Stimulated activated CD8-positive, alpha-beta memory T cell treated with anti-CD3 and anti-CD28 coated beads, Interleukin-4, amount 100 ng/mL, for 4 hours (primary cell): ENCODE measurements at places on chromosomes 5 and 9.

DNA sequence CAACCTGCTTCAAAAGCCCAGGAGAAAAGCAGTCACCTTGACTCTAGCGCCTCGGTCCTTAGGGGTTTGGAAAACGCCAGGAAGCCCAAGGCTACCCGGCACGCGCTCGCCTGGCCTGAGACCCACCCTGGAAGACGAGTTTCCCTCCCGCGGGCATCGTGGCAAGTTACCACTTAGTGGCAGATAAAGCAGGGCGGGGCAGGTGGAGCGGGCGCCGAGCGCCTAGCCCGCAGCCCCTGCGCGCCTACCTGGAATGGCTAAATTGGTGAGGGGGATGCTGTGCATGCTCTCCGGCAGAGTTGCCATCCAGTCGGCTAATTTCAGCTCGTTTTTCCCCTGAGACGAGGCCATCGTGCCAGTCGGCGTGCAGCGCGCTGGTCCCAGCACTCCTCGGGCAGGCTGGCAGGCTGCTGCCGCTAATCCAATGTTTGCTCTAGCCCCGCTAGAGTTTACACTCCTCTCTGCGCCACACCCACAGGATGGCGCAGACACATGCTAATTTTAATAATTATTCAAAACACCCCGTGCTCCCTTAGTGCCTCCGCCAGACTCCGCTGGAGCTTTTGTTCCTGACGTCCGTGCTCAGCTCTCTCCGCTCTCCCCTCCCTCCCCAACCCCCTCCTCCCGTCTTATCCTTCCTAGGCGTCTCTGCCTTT lies at the start of gene PLCXD3:
PLCXD3 (minus strand) TSS at position 426 of the 656 bp plus-strand sequence; CDS start at position 351, 75 bp downstream.
- no peak for DNase-seq

DNA sequence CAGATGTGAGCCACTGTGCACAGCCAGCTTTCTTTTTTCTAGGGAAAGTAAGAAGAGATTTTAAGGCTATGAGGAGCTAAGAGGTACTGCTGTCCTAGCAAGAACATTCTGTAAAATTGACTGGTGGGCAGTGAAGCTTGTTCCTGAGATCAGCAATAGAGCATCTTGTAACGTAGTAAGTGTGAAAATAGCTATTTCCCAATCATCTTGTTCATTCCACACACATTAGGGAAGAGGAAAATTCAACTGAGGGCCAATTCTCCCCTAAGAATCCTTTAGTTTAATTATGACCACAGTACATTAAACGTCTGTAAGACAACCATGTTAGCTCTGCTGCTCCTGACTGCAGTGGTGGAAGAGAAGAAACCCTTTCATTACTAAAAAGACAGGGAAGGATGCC lies 246.2 kb downstream of the EFNA5 start:
- DNase-seq, result no peak

- DNase-seq, result no peak
Observed at GRCh38 chr5:164470312-164470711, 964.9 kb downstream of the MAT2B start.

DNA sequence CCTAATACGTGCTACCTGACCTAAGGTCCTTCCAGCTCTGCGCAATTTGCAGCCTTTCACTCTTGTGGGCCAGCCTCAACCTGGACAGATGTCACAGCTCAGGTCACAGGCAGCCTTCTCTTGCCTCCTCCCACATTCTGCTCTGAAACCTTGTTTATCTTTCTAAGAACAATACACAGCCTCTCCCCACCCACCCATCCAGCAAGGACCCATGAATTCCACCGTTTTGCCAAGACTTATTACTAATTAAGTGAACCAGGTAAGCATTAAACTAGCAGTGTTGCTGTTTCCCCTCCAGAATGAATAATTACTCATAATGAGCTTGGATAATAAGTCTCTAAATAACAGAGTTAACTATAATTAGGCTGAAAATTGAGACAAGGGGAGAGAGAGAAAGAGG lies 11.0 kb downstream of the FABP6 start:
- DNase-seq, result no peak

DNA sequence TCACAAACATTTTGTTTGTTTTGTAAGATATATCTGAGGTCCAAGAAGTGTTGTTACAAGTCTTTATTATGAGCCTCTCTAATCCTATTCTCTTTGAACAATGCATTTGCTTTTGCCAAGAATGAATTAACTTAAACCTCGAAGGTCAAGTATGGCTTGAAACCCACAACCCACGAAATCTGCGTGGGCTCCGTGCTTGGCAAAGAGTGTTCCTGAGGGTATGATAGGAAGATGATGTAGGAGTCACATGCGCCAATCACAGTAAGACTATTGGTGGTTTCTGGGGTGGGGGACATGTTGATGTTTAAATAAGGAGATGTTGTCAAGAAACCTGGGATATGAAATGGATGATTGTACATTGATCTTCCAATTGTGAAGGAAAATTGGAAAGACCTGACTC lies 330.8 kb upstream of the RFX3 start:
- DNase-seq, result no peak

DNA sequence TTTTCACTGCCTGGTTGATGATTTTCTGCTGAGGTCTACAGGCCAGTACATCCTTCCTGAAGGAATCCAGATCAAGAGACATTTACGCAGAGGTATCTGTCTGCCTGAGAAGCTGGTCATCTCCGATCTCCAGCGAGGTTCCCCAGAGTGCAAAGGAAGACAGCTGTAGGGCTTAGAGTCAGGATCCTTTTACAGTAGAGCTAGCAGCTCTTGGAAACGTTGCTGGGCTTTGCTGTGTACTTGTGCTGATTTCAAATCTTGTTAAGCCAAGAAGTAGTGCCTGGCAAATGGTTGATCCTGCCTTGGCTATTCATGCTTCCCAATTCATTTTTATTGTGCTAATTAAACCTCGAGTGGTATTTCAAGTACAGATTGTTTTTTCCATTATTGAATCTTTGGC lies 48.9 kb downstream of the NTRK2 start:
- DNase-seq, result no peak

DNA sequence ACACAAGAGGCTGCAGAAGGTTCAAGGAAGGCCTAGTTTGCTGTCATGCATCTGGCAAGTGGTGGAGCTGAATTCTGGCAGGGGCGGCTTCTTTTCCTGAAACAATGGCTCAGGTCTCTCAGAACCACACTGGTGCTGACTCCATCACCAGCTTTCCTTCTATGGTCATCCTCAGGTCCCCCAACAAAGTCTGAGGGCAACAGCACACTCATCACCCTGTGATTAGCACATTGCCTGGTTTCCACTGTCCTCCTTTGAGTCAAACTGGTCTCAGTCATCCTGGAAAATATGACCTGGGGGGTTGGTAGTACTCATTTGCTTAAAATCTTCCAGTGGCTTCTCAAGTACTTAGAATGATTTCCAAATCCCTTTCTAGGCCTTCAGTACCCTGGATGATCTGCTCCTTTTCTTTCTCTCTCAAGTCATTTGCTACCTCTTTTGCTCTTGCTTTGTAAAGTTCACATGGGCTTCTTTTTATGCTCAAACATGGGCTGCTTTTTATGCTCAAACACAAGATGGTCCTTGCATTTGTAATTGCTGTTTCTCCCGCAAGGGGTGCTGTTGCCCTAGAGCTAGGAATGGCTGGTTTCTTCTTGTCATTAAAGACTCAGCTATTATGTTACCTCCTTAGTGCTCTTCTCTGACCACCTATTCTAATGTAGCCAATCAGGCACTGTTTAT lies 144.9 kb downstream of the ALDH1A1 start:
- DNase-seq, result no peak

- DNase-seq, result no peak
Observed at GRCh38 chr5:81829242-81829641, 78.3 kb upstream of the SSBP2 start.

- DNase-seq, result no peak
Observed at GRCh38 chr5:133106761-133107572, 55.2 kb downstream of the HSPA4 start.

GRCh38 chr5:154384480-154385235 lies 61.1 kb upstream of the SAP30L start:
- DNase-seq, result no peak

GRCh38 chr5:35811108-35811741 lies 45.5 kb upstream of the IL7R start:
- DNase-seq, result no peak

DNA sequence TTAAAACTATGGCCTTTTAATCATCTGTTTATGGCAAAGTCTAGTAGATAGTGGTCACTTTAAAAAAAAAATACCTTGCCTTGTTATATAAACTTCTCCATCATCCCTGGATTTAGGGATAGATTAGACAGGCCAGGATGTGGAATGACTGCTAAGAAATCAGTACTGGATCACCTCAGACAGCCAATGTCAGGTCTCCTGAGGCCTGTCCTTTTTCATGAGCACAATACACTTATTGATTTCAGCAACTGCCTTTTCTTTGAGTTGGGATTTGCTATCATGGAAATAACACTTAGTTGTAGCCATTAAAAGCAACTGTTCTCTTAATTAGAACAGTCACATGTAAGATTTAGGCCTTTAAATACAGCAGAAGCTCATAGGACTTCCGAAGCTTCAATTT lies 77.9 kb downstream of the NLN start:
- no peak for DNase-seq

DNA sequence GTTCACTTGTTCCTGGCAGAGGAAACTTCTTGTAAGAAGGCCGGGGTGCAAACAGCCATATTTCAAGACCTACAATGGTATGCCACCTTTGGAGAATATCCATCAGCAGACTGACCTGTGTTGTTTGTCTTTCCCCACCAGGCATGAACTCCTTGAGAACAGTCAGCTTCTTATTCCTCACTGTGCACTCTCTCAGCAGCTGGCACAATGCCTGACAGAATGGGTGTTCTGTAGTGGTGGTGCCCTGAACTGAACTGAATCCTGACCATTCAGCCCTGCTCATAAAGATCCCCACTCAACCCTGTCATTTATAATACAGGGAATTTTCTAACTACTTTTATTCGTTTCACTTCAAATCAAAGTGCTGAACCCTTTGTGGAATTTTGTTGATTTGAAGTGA lies 206.9 kb downstream of the COX7C start:
- no peak for DNase-seq

- DNase-seq, result no peak
Observed at GRCh38 chr5:69364414-69364813, 4.9 kb downstream of the AK6 start.

- no peak for DNase-seq
Observed at GRCh38 chr9:123649909-123650308, 280.0 kb downstream of the DENND1A start.

DNA sequence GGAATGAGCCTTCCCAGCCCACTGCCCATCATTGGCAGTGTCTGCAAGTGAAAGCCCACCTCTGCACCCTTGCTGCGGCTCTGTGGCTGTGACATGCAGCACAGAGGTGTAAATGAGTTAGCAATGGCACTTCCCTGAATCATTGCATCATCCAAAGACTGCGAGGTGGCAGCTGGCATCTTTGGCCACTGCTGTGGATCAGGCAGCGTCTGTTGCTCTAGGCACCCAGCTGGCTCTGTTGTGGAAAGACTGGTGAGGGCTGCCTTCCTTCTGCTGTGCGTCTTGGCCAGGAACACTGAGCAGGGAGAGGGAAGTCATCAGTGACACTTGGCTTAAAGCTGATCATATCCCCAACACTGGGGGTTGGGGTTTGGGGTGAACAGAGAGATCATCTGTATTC lies 64.5 kb downstream of the MFAP3 start:
- no peak for DNase-seq

DNA sequence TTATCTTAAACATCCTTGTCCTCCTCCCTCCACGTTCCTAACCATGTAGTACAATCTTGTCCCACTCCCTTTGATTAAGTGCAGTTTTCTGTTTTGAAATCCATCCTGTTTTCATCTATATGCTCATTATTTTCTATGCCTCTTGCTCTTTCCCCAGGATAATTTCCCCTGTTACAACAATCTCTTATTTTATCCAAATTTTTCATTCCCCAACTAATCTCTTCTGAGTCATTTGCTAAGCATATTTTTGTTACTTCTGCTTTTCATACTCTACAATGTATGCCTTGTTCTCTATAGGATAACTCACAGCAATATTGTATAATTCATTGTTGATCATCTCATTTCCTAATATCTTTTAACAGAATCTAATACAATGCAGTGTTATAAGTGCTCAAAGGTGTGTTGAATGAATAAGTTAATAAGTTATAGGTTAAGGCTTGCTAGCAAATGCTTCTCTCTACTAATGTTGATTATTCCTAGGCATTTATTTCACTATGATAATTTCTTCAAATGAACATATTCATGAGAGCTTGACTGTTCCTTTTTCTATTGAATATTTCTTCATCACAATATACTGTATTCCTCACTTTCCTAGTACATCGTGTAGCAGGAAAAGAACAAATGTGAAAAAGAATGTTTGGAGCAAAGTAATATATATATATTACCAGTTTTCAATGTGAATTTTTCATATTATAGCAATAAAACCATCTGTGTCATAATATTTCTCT lies 1.5 kb downstream of the OMD start:
- DNase-seq, result no peak

- no peak for DNase-seq
Observed at GRCh38 chr5:169408171-169408570, 107.2 kb upstream of the SLIT3 start.

DNA sequence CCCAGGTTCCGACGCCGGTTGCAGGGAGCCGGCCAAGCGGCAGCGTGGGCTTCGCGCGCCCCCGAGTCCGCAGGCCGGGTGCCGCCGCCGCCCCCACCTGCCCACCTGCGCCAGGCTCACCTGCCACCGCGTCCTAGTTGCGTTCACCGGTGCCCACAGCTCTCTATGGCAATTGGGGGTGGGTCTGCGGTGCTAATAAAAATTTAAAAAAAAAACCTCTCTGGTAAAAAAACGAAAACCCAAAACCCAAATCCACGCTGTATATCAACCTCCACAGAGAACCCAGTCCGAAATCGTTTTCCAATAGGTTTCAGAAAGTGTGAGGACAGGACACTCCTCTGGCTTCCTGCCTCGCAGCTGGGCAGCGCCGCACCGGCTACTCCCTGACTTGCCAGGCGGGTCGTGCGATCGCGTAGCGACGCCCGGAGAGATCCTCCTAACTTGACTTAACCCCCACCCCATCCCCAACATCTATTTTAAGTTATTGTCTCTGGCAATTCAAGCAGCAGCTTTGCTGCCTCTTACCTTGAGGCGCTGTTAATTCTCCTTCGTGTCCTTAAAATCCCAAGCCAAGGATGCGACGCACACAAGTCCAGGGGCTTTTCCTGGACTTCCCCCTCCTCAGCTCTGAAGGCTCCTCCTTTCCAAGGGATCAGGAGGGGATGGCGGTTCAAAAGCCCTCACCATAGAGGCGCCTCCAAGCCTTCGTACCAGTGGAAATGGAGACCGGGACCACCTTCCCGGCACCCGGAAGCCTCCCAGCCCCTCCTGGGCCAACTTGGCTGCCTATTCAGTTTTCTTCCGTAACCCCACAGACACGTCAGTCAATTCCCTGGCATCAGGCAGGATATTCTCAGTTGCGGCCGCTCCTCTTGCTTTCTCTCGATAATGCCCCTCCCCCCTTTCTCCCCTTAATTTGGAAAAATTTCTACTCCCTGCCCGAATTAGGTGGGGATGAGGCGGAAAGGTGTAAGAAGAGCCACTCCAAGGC lies 1639.4 kb upstream of the C9orf72 start:
- DNase-seq, result no peak

GRCh38 chr9:96514108-96514799 lies 64.3 kb downstream of the HABP4 start:
- no peak for DNase-seq
